ENCODE measurements at places on chromosomes 7 and 10.

DNA sequence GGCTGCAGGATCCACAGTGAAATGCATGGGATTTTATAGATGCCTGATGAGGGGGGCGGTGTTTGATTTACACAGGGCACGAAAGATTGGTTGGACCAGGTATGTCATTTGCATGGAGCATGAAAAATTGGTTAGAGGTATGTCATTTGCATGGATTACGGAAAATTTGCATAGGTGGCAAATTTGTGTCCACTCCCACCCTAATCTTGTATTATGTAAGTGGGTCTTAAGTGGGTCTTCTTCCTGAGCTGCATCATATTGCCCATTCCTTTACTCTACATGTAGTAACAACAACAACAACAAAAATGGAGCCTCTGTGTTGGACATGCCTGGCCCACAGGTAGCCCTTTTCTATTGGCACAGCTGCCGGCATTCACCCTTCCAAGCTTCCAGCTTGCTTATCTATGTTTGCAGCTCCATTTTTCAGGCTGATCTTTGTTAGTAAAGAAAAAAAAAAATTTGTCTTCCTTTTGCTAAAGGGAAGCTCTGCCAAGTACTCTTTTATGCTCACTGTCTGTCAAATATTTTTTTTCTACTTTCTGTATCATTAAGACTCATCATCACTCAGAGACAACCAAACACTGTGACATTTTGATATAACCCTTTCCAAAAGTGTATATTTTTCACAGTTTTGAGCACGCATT is 10.3 kb upstream of the ZNF273 start:
- DNase-seq: no peak

GRCh38 chr7:102279537-102280400 is 6.9 kb upstream of the SH2B2 start:
- DNase-seq: peak; percentile 51

GRCh38 chr10:112775892-112776674 is 174.0 kb upstream of the TCF7L2 start:
- no peak for DNase-seq

DNA sequence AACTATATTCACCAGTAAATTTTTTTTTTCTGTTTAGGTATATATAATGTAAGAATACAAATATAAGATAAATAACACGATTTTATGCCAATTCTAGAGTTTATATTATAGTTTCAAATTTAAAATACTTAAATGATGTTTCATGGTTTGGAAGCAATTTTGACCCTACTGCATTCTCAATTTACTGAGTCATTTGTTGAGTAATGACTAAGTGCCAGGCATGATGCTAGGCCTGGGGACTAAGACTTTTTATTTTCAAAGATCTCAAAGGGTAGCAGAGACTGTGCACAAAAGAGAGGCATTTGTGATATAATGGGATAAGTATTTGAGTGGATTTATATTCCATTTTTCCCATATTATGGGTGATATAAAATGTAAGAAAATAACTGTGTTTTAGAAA is 78.9 kb upstream of the SMIM30 start:
- no peak for DNase-seq

GRCh38 chr7:14457568-14458453 is 444.7 kb downstream of the DGKB start:
- peak; percentile 3 for DNase-seq

- DNase-seq: no peak
These were observed 258.1 kb downstream of the STK31 start for GRCh38 chr7:23967949-23968599.

GRCh38 chr7:154781369-154782303 is 221.3 kb downstream of the PAXIP1 start:
- no peak for DNase-seq

DNA sequence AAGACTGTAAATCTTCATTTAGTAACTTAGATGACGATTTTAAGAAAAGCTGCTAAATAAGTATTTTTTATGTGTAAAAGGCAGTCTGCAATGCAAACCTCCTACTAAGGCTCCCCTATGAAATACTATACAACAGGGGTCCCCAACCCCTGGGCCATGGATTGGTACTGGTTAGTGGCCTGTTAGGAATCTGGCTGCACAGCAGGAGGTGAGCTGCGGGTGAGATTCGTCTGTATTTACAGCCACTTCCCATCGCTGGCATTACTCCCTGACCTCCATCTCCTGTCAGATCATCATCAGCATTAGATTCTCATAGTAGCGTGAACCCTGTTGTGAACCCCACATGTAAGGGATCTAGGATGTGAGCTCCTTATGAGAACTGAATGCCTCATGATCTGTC is 580.4 kb downstream of the MAGI2 start:
- no peak for DNase-seq

GRCh38 chr10:10872035-10872673 is 145.5 kb upstream of the CELF2 start:
- DNase-seq: no peak

GRCh38 chr10:15863733-15864132 is 3.4 kb upstream of the MINDY3 start:
- DNase-seq: no peak

DNA sequence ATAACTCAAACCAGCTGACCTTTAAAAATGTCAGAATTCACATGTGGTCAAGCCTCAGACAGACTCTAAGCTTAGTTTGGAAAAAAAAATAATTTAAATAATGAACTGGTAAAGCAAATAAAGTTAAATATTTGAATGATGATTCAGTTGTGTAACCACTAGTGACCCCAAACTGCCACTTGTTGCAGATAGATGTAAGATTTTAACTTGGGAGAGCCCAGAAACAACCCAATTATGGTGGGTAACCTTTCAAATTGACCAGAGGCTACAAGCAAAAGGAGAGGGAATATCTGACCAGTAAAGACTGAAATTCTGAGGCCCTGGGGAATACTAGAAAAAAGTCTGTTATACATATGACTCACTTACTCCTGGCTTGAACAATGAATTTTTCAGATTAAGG is 268.1 kb downstream of the HPSE2 start:
- DNase-seq: no peak

DNA sequence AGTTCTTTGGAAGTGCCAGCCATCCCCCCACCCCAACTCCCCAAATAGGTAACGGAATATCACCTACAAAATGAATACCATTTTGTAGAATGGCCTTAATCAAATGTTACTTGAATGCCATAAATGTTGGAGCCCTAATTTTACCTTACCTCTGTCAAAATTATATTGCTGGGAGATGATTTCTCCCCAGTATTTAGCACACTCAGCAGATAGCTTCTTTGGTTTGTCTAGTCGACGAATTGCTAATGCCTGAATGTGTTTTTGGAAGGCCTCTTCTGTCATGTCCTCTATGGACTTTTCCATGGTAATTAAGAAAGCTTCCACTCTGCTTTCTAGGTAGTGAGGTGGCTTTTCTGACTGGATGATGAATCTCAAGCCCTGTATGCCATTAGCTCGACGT is 110.3 kb downstream of the IDE start:
- DNase-seq: no peak

GRCh38 chr7:98217623-98218582 is 6.7 kb downstream of the BHLHA15 start:
- DNase-seq: no peak

GRCh38 chr7:157007470-157008066 is 2.9 kb downstream of the MNX1 start:
- DNase-seq: no peak

GRCh38 chr7:16348251-16348650 is 73.1 kb downstream of the CRPPA start:
- no peak for DNase-seq

DNA sequence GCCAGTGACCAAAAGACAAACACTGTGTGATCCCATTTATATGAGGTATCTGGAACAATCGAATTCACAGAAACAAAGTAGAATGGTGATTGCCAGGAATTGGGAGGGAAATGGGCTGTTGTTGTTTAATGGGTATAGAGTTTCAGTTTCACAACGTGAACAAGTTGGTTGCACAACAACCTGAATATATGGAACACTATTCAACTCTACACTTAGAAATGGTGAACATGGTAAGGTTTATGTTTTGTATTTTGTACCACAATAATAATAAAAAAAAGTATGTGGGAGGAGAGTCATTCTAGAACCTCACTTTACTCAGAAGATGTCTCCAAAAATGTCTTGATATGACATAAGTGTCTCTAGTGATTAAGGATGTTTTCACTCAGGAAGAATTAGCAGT is 85.2 kb upstream of the SGCE start:
- DNase-seq: no peak

GRCh38 chr7:129317450-129317849 is 92.6 kb downstream of the AHCYL2 start:
- DNase-seq: no peak

DNA sequence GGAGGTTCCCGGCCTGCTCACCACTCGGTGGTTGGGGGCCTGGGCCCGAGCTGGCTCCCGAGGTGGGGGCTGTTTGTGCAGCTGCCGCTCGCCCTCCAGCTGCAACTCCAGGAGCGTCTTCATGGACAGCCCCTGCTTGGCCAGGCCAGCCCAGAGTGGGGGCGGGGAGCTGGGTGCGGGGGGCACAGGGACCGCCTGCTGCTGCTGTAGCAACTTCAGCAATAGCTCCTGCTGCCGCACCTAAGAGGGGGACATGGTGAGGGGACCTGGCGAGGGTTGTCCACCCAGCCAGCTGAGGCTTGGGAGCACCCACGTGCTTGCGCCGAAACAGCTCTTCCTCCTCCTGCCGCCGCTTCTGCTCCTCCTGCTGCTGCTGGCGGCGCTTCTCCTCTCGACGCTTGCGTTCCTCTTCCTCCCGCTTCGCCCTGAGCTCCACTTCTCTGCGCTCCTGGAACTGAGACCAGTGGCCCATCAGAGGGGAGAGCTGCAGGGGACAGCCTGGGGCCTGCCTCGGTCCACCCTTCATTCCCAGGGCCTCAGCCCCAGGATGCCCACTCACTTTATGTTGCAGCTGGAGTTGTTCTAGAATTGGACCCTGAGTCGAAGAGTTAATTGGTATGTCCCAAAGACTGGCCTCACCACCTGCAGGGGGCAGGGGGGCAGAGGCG is 9.6 kb downstream of the GNB2 start:
- DNase-seq: no peak

Measured in stimulated activated CD4-positive, alpha-beta T cell treated with anti-CD3 and anti-CD28 coated beads, Interleukin-4, amount 100 ng/mL, for 4 hours (primary cell).